ENCODE measurements at places on chromosomes 5 and 9.

GRCh38 chr5:177098470-177099141 lies 11.9 kb downstream of the FGFR4 start:
- DNase-seq, result no peak

DNA sequence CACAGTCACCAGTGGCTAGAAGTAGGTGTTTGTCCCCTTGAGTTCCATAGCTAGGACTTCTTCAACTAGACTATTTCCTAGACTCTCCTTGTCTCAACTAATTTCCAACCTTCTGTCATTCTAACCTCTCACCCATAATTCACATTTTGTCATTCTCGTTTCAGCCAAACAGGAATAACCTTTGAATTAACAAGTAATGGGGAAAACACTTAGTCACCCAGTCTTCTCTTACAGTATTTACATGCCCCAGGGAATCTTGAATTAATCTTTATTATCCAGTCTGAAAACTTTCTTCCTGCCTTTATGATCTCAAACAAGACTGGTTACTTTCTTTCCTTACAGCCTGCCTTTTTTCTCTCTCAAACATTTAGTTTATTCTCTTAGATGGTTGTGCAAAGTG lies 63.3 kb upstream of the RUSC2 start:
- DNase-seq, result no peak

GRCh38 chr9:30915451-30915850 lies 1469.0 kb upstream of the ACO1 start:
- DNase-seq, result no peak

GRCh38 chr9:36623280-36623679 lies 50.6 kb downstream of the MELK start:
- no peak for DNase-seq

GRCh38 chr5:159403906-159404681 lies 73.8 kb upstream of the IL12B start:
- no peak for DNase-seq

- DNase-seq, result no peak
Observed at GRCh38 chr9:110173322-110173642, 34.7 kb downstream of the C9orf152 start.

- no peak for DNase-seq
Observed at GRCh38 chr5:97131921-97132320, 10.5 kb downstream of the LIX1 start.

GRCh38 chr9:133115604-133116345 lies 5.3 kb downstream of the RALGDS start:
- peak; percentile 31 for DNase-seq

- no peak for DNase-seq
Observed at GRCh38 chr9:37295178-37295577, 127.3 kb upstream of the GRHPR start.

GRCh38 chr5:849651-850301 lies 1.0 kb downstream of the ZDHHC11 start:
- no peak for DNase-seq

DNA sequence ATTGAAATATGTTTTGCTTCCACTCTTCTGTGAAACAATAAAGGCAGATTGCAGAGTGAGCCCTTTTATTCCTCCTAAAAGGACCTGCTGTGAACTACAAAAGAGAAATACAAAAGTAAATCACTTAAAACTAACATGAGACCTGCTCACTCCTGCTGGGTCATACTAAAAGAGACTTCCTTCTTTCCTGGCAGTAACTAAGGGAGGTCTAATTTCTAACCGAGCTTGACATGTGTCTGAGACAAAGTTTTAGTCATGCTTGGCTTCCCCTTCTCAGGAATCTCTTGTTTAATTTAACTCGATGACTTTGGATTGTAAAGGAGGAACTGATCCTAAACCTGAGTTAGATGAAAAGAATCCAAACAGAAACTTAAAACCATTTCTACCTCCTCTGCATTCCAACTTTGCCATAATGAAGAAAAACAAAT lies 86.4 kb upstream of the CDH6 start:
- peak; percentile 94 for DNase-seq

DNA sequence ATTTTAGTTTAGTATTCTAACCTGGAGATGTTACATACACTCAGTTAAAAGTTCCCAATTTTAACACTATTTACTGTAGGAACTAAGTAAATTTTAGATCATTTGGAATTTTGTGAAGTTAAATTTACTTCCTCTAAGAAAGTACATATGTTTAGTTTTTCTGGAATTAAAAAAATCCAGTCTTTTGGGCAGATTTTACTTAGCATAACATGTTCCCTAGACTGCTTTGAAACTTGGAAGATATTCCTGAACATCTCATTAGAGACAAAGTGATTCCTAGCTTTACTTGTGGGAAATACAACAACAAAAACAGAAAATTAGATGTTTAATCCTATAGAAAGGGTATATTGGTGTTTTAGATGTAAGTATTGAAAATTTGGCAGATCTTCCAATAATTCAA lies 930.0 kb upstream of the PTPRD start:
- no peak for DNase-seq

GRCh38 chr5:64210866-64211265 lies 45.2 kb downstream of the RNF180 start:
- DNase-seq, result no peak

DNA sequence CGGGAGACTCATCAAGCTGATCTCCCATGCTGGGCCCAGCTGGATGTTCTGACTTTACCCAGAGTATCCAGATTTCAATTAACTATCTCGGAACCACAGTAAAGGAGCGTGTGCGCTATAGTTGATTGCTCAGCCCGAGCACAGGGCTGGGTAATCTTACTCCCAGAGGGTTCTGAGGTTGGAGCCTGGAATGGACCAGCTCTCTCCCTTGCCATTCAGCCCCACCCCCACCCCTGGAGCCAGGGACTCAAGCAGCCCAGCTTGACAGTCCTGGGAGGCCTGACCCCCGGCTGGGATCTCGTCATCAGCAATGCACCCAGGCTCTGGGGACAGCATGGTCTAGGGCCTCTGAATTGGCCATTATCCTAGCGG lies 23.7 kb upstream of the PTGES start:
- DNase-seq, result peak; percentile 16

DNA sequence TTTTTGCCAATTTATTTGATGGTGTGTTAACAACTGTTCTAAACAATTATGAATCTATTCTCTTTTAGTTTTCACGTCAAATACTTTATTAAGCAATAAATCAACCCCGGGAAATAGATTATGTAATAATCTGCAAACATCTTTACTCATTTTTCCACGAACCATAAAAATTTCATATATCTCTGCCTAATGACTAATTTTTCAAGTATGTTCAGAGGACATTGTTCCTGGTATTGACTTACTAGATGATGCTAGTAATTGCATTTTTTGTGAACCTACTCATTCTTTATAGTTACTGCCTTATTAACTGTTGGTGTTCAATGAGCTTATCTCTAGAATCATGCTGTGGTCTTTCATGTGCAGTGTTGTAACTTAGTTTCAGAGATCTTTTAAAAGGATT lies 41.0 kb upstream of the FBN2 start:
- DNase-seq, result no peak

DNA sequence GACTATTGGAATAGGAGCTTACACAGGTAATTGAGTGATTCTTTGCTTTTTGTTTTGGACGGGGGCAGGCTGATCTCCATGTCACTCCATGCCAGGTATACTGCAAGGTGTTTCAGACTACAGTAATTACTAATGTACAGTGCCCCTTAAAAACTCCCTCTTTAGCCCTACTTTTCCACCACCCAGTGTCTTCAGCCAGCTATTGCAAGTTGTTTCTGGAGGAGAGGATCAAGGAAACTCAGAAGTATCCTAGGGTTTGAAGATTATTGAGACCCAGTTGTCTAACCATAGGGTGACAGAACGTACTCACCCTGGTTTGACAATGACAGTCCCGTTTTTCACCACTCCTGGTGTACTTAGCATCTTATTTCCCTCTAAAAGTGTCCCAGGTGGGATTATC lies 13.4 kb downstream of the CFAP95 start:
- no peak for DNase-seq

All from RCC 7860 (cell line).